ENCODE measurements at places on chromosomes 1 and 21.
A peak's percentile ranks its signal among the peaks of the same experiment; 100 is the strongest.

DNA sequence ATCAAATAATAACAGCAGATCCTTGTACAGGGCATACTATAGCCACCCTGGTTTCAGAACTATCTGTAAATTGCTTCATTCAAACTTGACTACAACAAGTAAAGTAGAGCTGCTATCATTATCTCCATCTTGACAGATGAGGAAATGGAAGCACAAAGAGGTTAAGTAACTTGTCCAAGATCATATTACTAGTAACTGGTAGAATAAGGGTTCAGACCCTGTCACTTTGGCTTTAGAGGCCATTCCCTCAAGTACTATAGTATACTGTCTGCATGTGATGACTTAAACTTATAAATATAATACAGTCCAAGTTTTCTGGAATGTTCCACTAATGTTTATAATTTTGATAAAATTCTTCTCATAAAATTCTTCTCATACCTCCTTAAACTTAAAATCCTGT, 24.8 kb downstream of the PGM1 start:
- no peak for DNase-seq

GRCh38 chr1:223233019-223233409, 90.0 kb upstream of the TLR5 start:
- DNase-seq = peak; percentile 12

DNA sequence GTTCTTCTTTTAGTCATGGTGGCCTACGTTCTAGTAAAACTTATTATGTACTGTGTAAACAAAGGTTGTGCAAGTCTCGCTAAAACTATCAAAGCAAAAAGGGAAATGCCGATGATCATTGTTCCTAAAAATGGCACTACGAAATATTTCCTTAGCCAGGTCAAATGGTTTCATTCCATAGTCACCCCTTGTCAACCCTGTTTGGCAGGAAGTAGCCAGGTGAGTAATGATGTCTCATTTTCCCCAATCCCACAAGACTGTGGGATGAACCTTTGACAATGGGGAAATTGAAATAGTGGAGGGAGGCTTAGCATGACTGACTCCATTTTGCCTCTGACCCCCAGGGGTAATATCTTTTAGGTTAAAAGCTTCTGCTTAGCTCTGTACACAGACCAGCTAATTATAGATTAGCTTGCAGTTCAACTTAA, 5.6 kb upstream of the REN start:
- no peak for DNase-seq

DNA sequence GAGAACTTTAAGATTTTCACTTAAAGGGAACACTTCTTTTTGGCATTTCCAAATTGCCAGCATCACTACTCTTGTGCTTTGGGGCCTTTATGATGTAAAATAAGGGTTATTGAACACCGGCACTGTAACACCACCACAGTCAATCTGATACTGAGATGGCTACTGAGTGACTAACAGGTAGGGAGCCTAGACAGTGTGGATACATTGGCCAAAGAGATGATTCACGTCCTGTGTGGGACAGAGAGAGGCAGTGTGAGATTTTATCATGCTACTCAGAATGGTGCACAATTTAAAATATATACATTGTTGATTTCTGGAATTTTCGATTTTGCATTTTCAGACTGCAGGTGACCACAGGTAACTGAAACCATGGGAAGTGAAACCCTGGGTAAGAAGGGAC, 261.6 kb downstream of the SPATA17 start:
- no peak for DNase-seq

DNA sequence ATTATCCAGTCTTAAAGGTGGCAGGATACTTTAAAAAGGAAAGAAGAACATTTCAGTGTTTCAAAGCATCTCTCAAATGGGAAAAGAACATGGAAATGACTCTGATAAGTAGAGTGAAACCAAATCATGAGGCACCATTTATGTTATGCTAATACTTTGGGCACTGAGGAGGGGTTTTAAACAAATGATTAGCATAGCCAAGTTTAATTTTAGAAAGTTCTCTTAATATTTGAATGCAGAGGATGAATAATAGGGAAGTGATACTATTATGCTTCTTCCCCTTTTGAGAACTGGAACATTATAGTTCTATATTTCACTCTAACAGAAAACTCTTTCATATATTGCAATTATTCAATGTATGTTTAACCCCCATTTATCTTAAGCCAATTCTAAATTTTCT, 1181.9 kb upstream of the PRMT6 start:
- DNase-seq = no peak

DNA sequence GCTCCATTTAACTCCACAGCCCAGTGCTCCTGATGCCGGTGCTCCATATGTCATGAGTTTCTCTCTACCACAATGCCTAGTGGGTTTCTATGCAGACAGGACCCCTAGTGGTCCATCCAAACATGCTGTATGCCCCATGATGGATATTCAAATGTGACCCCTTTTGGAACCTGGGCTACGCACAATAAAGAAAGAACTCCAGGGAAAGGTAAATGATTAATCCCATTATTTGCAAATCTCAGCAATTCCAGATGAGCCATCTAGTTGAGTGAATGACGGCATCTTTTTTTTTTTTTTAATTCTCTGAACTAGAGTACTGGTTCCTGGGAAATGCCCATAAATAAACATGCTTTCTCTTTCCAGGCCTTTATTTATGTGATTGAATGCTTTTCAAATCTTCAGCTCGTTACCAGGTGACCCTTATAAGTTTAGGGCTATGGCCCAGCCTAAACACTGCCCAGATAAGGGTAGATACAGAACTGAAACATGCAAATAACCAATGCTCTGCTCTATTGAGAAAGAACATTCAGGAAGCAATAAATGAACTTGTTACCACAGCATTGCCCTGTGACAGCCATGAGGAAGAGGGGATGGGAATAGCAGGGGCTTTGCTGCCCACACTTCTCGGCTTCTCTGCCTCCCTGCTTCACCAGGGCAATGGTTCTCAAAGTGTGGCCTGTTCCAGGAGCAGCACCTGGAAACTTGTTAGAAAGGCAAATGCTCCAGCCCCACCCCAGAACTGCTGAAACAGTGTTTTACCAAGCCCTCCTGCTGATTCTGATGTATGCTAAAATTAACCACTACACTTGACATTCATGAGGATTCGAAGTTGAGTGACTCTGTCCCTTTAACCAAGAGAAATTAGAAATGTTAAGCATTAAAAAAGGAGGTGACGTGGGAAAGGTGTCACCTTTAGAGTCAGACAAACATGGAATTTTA, 151.7 kb downstream of the SEC16B start:
- DNase-seq = no peak

- no peak for DNase-seq
Measured at GRCh38 chr1:100499194-100499811, 38.6 kb upstream of the GPR88 start.

GRCh38 chr1:234536741-234537140, 57.8 kb upstream of the TARBP1 start:
- no peak for DNase-seq

DNA sequence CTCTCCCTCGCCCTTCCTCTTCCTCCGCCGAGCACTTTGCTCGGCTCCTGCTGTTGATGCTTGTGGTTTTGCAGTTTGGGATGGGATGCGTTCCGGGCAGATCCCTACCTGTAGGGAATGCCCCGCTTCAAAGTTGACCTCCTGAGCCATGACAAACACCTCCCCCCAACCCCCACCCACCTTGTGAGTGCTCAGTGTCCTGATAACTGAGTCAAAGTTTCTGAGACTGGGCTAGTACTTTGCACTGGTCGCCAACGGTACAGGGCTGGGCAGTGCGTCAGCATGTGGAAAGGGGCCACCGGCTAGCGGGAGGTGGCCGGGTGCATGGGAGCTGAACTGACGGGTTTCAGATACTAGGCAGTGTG, 771 bp downstream of the RABGAP1L start:
- peak; percentile 50 for DNase-seq

DNA sequence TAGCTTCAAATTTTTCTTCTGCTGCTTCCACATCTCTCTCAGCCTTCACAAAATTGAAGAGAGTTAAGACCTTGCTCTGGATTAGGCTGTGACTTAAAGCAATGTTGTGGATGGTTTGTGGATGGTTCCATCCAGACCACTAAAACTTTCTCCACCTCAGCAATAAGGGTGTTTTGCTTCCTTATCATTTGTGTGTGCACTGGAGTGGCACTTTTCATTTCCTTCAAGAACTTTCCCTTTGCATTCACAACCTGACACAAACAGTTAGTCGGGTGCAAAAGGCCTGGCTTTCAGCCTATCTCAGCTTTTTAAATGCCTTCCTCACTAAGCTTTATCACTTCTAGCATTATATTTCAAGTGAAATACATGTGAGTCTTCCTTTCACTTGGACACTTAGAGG, 30.3 kb downstream of the DENND1B start:
- no peak for DNase-seq

- no peak for DNase-seq
Measured at GRCh38 chr1:12152113-12152891, 14.5 kb upstream of the TNFRSF1B start.

GRCh38 chr1:68321084-68321685, 88.9 kb upstream of the WLS start:
- DNase-seq = no peak

- DNase-seq = no peak
Measured at GRCh38 chr1:113035086-113035485, 37.9 kb upstream of the LRIG2 start.

GRCh38 chr1:17926906-17927305, 171.8 kb downstream of the ACTL8 start:
- no peak for DNase-seq

DNA sequence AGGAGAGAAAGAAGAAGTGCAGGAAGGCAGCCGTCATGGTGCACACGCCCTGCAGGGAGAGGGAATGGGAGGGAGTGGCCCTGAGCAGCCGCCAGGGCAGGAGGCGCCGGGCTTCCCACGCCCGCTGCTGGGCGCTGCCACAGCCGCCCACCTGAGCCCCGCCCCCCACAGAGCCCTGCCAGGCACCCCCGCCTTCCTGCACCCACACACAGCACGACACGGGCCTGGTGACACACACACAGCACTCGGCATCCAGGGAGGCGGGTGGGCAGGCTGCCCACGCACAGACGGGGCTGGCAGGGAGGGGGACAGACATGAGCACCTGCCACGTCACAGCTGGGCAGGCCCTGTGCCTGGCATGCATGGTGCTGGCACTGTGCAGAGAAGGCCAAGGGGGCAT, 27.5 kb downstream of the ADGRB2 start:
- no peak for DNase-seq

DNA sequence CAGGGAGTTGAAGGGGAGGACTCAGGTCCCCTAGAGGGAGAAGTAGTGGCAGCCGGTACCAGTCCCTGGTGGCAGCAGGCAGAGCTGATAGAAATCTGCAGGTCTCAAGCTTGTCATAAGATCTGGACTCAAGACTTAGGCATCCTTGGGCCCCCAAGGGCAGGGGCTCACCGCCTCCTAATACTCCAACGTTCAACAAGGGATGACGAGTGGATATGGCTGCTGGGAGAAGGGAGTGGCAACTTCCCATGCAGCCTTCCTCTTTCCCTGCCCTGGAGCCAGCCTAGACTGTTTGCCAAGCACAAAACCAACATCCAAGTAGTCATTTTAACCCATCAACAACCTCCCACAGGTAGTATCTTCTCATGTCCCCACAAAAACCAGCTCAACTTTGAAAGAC, 6.9 kb downstream of the TRABD2B start:
- no peak for DNase-seq

DNA sequence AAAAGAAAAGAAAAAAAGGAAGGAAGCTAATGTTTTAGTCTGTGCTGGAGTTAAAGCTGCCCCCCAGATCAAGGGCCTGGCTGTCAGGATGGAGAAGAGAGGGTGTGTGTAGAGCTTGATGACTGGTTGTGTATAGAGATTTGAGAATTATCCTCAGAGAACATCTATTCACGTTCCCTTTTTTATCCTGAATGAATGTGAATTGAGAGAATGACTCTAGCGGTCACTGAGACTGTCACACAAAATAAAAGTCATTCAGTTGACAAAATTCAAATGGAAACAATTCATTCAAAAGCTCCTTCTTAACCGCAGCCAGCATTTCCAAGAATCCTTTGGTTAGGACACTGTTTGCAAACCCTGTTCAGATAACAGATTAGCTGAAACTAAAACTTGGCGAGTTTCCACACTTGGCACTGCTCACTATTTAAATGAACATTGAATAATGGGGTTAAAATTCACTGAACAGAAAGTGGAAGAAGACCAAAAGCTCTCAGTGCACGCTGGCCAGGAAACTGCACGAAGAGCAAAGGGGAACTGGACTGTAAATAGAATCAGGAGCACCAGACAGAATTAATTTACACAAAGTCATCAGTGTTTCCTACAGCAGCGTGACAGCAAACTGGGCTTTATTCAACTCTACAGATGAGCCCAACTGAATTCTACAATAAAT, 13.6 kb upstream of the FAM89A start:
- no peak for DNase-seq

GRCh38 chr1:161068306-161069234, 1.1 kb downstream of the ARHGAP30 start:
- peak; percentile 88 for DNase-seq

DNA sequence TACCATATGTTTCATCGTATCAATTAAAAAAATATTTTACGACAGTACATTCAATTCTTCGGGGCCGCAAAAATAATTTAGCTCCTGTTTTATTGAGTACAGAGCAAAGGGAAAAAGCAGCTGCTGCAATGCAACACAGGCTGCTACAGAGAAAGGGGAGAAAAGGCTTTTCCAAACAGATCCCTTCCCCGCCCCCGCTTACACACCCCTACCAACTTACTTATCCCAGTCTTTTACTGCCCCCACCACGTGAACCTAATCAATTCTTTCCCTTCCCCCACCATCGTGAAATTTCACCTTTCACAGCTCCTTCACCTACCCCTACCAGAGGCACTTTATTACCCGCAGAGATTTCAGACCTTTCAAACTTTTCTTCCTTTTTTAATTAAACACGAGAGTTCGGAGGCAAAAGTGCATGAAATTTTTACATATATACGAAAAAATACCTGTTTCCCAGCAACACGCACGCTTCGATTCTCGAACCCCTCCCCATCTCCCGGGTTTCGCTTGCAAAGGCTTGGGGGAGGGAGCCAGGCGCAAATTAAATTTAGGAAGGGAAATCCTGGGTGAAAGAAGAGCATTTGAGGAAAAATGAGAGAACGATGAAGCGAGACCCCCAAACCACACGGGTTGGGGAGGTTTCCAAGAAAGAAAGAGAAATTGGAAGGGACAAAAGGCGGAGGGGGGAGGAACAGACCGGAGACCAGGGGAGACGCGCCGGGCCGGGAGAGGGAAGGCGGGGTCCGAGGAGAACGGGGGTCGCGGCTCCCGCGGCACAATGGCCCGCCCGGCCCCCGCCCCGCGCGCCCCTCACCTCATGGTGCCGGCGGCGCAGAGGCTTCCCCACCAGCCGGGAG, 823 bp downstream of the ENAH start:
- DNase-seq = no peak

- DNase-seq = no peak
Measured at GRCh38 chr1:8360493-8361197, 42.7 kb downstream of the SLC45A1 start.

Measured in stimulated activated CD8-positive, alpha-beta memory T cell treated with anti-CD3 and anti-CD28 coated beads, Interleukin-4, amount 100 ng/mL, for 48 hours (primary cell).